ENCODE measurements at places on chromosomes 1 and 21.

DNA sequence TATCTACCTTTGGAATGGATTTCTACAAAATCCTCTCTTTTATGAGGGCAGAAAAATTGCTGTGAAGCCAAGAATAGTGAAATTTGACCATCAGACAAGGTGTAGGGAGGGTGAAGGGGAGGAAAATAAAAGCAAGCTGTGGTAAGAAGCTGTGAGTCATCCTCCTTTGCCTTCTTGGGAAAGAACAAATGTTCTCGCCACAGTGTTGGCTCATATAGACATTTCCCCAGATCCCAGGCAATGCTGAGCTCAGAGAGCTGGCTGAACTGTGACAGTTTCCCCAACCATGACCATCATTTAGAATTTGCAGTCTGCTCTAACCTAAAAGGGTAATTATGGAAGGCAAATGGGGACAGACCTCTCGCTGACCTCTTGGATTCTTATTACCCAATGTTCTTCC is 235.4 kb downstream of the PBX1 start:
- no peak for DNase-seq

- no peak for DNase-seq
Observed at GRCh38 chr1:101408212-101409042, 171.6 kb downstream of the S1PR1 start.

DNA sequence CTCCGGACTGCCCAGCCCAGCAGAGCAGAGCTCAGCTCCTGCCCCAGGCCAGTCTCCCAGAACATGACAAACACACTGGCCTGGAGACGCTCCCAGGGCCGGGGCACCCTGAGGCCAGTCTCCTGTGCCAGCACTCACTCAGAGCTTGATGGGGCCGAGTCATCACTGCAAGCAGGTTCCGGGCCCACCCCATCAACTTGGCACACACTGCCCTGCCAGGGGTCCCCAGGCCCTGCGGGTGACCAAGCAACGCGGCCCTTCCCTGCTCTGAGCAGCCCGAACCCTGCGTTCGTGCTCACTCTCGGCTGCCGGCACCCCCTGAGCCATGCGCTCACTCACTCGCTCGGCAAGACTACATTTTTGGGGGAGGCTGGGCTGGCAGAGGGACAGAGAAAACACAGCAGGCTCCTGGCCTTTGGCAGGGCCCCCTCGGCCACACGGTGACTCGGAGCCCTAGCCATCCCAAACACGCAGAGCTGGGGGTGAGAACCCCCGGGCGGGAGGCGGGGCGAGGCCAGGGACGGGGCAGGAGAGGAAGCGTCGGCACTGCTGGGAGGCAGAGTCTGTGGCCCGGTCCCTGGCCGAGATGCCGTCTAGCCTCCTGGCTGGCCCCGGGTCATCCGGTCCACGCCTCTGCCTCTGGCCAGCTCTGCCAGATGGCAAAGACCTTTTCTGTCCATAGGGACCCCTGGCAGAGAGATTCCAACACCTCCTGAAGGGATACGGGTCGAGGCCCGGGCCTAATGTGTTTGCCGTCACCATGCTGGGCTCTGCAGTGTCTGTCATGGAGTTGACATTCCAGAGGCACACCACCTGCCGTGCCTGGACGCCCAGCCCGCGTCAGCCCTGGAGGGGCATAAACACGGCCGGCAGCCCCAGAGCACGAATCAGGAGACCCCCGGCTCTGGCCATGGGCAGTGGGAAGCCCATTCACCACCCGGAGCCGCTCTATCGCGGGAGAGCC is 68.0 kb downstream of the MEGF6 start:
- DNase-seq: no peak

DNA sequence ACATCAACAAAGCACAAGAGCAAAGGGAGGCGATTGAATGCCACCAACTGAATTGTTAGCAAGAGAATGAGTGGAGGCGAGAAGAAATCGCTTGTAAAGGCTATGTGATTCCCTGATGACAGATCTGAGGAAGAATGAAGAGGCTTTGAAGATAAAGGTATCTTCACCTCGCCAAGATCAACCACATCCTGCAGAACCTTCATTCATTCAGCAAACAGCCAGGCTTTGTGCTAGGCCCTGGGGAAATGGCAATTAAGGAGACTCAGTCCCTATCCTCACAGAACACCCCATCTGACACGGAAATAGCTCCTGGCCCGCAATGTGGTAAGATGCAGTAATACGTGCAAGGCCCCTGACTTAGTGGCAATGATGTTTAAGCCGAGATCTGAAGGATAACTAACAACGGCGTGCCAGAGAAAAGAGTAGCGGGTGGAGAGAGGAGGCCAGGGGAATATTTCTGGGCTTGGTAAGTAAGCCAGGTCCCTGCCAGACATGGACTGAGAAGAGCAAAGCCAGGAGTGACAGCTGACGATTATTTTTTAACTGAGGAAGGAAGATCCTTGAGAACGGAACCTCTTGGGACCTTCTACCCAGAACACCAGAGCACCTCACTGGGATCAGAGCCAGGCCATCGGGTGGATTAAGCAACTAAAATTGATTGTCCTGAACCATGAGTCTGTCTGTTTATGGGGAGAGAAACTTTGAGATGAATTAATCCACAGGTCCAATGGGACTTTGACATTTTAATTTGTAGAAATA is 4.6 kb upstream of the VSIG8 start:
- no peak for DNase-seq

GRCh38 chr21:16082038-16082816 is 352.4 kb downstream of the USP25 start:
- no peak for DNase-seq

- no peak for DNase-seq
Observed at GRCh38 chr1:225446595-225446960, 18.7 kb upstream of the LBR start.

DNA sequence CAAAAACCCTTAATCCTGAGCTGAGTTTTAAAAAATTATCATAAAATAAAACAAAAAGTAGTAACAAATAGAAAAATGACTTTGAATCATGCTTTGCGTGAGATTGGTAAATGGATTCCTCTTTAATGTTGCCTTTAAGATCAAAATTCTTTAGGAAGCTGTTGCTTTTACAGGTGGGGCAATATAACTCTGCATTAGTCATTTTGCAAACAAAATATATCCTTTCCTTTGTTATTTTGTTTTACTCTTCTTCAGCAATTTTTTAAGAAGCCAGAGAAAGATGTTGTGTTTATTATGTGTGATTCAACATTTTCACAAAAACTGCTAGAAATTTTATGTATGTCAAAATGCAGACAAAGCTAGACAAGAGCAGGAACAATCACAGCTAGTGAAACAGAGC is 50.0 kb downstream of the MARK1 start:
- no peak for DNase-seq

GRCh38 chr1:27872059-27872801 is at the start of gene THEMIS2:
TSS of gene THEMIS2 (plus strand) at chr1:27872544. CDS start at chr1:27872572, 28 bp downstream.
- DNase-seq: peak; percentile 81

DNA sequence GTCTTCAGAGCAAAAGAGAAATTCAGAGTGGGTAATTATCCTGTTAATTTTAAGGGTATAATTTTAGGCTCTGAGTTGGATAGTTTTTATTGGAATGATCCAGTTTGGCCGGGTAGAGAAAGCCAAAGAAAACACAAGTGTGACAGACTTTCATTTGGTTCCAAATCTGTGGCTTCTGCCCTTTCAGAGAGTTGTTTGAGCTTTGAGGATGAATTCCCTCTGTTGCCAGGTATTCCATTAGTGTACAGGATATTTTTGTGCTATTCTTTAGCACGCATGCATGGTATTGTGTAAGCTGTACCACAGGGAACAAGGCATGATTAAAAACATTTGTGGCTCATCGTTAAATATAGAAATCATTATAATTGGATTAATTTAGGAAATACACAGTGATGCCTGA is 384.4 kb downstream of the ADGRL2 start:
- no peak for DNase-seq

DNA sequence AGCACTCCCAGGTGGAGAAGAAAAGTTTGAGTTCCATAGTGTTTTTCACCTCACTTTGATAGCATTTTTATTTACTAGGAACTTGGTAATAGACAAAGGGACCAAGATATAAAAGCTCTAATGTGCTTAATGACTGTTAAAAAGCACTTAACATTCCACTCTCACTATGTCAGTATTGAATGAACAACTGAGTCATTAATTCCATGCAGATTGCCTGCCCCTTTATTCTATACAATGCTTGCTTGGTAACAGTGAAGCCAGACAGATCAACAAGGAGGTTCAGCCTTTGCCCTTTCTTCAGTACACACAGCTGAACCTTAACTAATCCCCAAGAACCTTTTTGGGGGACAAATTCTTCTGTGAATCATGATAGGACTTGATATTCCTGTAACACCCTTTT is 425.5 kb downstream of the NUF2 start:
- no peak for DNase-seq

- DNase-seq: no peak
Observed at GRCh38 chr1:108154314-108154713, 45.8 kb downstream of the SLC25A24 start.

GRCh38 chr1:167627615-167627864 is 2.5 kb upstream of the RCSD1 start:
- DNase-seq: peak; percentile 44

DNA sequence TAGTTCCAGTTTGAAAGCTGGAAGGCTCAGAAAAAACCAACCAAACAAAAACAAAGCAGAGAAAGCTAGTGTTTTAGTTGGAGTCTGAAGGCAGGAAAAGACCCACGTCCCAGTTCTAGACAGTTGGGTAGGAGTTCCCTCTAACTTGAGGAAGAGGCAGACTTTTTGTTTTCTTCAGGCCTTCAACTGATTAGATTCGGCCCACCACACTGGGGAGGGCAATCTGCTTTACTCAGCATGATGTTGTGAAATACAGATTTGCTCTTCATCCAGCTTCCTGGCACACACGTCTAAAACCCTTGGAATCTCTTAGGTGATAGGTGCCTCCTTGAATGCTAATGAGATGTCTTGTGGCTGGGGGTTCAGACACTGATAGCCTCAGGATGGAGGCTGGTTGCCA is 49.1 kb upstream of the CSF3R start:
- DNase-seq: no peak

DNA sequence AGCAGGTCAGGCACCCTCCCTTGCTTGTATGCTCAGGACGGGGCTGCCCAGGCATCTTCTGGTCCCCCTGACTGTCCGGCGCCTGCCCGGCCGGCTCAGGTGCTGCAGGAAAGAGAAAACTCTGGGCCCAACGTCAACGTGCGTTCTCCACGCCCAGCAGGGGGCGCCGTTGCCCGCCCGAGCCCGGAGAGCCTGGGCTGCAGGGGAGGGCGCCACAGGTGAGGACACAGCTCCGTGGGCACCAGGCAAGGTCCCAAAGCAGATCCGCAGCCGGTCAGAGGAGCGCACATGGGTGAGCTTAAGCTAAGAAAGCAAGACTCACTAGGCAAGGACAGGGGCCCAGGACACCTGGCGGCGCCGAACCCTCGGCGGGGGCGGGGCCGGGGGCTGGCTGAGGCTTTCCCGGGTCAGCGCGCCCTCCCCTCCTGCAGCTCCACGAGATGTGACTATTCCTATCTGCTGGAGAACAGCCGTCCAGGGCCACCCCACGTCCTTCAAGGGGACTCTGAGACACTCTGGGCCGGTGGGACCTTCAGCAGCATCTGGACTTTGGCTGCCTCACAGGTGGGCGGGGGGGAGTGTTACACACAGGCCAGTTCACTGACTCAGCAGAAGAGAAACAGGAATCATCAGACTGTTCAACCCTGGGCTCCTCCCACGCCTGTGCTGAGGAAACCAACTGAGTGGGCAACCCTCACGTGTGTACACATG is 29.3 kb downstream of the KRTAP10-1 start:
- peak; percentile 78 for DNase-seq

- no peak for DNase-seq
Observed at GRCh38 chr1:22714455-22714854, 3.8 kb downstream of the EPHB2 start.

DNA sequence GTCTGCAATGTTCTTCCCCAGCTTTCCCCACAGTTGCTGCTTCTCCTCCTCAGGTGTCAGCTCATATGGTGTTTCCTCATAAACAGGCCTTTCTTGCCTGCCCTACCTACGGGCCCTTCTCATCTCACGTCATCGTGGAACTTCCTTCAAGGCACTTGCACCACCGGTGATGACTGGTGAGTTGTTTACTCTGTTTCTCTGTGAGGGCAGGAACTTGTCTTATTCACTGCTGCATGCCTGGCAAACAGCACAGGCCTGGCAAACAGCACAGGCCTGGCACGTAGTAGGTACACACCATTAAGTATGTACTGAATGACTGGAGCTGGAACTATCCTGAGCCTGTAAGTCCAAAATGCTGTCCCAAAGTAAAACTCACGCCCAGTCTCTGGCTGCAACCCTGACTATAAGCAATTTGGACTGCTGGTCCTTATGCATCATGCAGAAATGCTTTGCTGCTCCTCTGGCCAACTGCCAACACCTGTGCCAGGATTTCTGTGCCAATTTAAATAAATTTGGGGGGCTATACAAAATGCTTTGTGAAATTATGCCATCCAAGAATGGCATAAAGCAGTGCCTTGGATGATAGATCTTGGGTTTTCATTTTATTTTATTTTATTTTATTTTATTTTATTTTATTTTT is 25.7 kb downstream of the STK40 start:
- no peak for DNase-seq

DNA sequence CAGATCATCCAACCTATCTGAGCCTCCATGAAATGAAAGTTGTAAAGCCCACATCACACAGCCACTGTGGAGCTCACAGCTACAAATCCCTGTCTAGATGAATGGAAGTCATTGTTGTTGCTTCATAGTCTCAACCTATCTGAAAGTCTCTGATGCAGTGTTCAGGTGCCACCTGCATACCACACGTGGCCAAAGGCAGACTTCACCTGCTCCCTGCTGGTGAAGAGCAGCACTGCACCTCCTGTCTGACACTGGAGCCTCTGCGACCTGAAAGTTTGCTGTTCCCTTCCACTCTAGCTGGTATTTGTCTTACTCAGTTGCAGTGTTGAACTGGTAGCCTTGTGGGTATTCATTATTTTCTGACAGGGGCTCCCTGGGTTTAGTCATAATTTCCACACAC is 18.4 kb downstream of the LORICRIN start:
- peak; percentile 65 for DNase-seq

- DNase-seq: no peak
Observed at GRCh38 chr1:39632682-39633417, 6.6 kb downstream of the HEYL start.

DNA sequence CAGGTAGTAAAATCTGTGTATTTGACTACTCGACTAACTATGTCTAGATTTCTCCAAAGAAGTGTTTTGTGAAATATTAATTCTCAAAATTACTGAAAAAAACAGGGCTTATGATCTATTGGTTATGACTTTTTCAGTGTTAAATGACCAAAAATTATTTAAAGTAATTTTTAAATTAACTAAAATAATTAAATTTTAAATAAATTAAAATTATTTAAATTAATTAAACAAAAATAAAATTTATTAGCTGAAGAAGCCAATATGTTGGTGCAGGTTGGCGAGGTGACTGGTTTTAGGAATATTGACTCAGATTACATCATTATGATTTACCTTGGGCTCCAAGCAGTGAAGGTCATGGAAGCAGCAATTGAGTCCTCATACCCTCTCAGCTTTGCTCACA is 483.2 kb downstream of the PTPRC start:
- DNase-seq: no peak

- peak; percentile 77 for DNase-seq
Observed at GRCh38 chr1:160779626-160780397, 16.2 kb upstream of the LY9 start.

GRCh38 chr1:61226791-61227567 is 144.6 kb downstream of the NFIA start:
- DNase-seq: no peak

All from activated CD8-positive, alpha-beta T cell treated with anti-CD3 and anti-CD28 coated beads for 36 hours (primary cell).